Activated T-helper 17 cell treated with anti-CD3 and anti-CD28 coated beads, Interleukin-2, amount 50 U/mL, for 72 hours (primary cell): ENCODE measurements at places on chromosomes 5 and 9.

GRCh38 chr9:95266649-95267048 lies 50.9 kb downstream of the FANCC start:
- no peak for ATAC-seq

GRCh38 chr5:167244583-167244982 lies 1046.9 kb upstream of the WWC1 start:
- ATAC-seq = no peak

GRCh38 chr9:137631345-137632229 lies 12.8 kb downstream of the EHMT1 start:
- ATAC-seq = no peak

- ATAC-seq = no peak
Observed at GRCh38 chr9:35294556-35294955, 132.7 kb downstream of the UNC13B start.

- no peak for ATAC-seq
Observed at GRCh38 chr5:100787648-100788047, 115.4 kb downstream of the ST8SIA4 start.

GRCh38 chr5:179278546-179278945 lies 66.7 kb downstream of the ADAMTS2 start:
- ATAC-seq = no peak

GRCh38 chr5:109155625-109156024 lies 254.1 kb downstream of the PJA2 start:
- no peak for ATAC-seq

- no peak for ATAC-seq
Observed at GRCh38 chr9:117392992-117393391, 21.9 kb downstream of the ASTN2 start.

GRCh38 chr9:22838266-22838665 lies 391.6 kb downstream of the DMRTA1 start:
- ATAC-seq = no peak

DNA sequence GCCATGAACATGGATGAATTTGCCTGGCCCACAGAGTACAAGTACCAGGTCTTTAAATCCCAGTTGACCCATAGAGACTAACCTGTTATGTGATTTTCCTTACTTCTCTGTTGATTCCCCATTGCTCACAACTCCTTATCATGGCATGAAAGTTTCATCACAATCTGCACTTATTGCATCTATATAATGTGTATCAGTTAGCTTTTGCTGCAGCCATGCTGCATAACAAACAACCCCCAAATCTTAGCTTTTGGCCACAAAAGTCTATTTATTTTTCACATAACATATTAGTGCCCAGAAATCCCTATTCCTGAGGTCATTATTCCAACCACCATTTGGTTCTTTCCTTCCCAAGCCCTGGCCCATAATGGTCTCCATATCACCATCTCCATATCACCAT lies 3.7 kb downstream of the GGTA1 start:
- ATAC-seq = no peak

DNA sequence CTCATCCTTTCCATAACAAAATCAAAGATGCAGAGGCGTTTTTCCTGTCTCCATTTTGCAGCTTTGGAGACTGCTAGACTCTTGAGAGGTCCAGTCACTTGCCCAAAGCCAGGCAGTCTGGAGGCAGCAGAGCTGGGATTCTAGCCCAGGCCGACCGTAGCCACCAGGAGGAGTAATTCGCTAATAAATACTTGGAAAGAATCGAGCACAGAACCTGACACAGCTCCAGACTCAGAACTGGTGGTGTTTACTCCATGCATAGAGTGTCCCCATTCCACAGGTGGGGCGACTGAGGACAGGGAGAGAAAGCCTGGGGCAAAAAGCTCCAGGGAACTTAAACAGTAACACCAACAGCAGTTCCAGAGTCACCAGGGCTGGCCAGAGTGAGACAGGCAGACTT lies 10.7 kb upstream of the CERCAM start:
- ATAC-seq = no peak

- ATAC-seq = no peak
Observed at GRCh38 chr9:114410910-114411309, 23.1 kb upstream of the AKNA start.

DNA sequence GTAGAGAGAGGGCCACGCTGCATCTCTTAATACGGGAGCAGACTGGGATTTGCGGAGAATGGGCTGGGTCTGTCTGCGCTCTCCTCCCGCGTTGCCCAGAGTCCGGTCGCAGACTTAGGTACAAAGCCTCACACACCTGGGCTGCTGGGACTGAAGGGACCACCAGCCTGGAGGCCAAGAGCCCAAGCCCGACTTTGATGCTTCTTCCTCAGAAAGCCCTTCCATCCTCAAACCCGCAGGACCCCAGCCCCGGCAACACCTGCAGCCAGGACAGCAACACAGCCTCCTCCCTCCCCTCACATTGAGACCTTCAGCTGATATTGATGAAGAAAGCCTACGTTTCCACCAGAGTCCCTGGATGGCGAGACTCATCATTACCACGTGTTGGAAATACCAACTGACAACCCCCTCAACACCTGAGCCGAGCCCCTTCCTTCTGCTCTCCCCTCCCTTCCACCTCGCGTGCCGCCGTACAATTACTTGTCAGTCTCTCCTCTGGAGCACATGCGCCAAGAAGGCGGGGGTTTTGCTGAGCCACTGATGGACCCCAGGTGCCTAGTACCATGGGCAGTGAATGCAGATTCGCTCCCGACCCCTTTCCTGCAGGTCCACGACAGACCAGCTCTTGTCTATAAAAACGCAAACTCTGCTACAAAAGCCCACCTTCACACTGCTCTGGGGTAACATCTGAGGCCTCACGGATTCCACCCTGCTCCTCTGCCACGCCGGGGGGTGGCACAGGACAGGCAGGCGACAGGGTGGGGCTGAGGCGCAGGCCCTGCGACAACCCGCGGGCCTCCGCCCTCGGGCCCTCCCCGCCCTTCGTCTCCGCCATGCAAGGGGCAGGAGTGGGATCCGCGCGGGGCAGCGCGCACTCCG lies 841 bp downstream of the ASB6 start:
- ATAC-seq = no peak

DNA sequence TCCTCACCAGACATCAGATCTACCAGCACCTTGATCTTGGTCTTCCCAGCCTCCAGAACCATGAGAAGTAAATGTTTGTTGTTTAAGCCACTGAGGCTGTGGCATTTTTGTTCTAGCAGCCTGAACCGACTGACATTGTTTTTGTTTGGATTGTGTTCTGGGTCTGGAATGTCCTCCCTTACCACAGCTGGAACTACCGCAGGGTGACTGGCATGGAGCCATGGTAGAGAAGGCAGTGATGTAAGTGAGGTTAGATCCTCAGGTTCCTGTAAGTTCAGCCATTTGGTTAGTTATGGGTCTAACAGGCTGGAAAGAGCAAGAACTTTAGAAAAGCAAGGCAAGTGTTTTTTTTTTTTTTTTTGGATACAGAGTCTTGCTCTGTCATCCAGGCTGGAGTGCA lies 209.3 kb downstream of the DAB2IP start:
- no peak for ATAC-seq

DNA sequence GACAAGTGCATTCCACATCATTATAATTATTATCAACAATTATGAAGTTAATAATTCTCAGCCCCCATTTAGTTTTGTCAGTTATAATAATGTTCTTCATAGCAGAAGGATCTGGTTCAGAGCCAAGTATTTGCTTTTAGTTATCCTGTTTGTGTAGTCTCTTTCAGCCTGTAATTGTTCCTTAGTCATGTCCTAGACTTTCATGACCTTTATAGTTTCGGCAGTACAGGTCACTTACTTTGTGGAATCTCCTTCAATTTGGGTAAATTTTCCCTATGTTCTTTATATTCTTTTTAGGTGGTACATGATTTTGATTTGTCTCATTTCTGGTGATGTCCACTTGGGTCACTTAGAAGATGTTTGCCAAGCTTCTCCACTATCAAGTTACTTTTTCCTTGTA lies 34.3 kb downstream of the UBE2R2 start:
- no peak for ATAC-seq

DNA sequence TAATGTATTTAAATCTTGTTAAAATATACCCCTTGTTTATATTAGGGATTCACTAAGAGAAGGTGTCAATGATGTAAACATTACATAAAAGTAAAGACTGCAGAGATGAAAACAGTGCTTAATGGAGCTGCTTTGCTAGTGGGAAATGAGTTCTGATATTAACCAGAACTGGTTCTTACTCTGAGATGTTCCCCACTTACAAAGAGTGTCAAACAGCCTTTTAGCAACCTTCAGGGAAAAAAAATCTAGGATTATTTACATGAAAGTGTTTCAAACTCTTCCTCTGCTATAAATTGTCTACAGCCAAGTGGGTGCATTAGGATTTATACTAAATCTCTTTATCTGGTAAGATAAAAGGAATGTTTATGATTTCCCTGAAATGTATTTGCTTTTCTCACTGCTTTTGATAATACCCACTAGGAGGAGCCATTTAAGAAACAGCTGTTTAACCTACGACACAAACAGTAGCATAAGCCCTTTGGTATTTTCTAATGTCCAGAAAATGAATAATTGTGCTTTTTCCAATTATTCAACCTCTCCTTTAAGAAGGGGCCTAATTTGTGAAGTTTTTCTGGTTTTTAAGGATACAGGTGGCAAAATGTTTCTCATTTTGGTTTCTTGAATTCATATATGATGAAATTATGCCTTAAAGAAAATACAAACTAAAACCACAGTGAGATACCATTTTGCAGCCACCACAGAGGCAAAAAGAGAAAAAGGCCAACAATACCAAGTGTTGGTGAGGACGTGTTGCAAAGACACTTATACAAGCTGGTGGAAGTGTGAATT lies 186.3 kb downstream of the TLE4 start:
- ATAC-seq = no peak

- ATAC-seq = no peak
Observed at GRCh38 chr5:179618923-179619554, 4.4 kb downstream of the HNRNPH1 start.

GRCh38 chr9:70580606-70581195 lies 166.2 kb upstream of the KLF9 start:
- ATAC-seq = no peak

GRCh38 chr5:158876263-158876942 lies 223.3 kb downstream of the EBF1 start:
- no peak for ATAC-seq

- no peak for ATAC-seq
Observed at GRCh38 chr9:106875529-106875928, 12.6 kb downstream of the ZNF462 start.

DNA sequence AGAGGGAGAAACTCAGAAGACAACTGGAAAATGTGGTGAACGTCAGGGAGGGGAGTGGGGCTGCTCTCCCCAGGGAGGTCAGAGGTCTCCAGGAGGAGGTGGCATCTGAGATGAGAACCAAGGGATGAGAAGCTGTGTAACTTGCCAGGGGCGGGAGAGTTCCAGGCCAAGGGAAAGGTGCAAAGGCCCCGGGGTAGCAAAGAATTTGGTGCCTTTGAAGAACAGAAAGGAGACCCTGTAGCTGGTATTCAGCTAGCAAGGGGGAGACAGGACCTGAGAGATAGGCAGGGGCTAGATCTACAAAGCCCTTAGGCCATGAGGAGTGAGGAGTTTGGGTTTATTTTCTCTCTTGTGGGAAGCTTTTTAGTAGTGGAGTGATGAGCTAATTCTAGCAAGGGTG lies 3.3 kb downstream of the DNM1 start:
- ATAC-seq = no peak

DNA sequence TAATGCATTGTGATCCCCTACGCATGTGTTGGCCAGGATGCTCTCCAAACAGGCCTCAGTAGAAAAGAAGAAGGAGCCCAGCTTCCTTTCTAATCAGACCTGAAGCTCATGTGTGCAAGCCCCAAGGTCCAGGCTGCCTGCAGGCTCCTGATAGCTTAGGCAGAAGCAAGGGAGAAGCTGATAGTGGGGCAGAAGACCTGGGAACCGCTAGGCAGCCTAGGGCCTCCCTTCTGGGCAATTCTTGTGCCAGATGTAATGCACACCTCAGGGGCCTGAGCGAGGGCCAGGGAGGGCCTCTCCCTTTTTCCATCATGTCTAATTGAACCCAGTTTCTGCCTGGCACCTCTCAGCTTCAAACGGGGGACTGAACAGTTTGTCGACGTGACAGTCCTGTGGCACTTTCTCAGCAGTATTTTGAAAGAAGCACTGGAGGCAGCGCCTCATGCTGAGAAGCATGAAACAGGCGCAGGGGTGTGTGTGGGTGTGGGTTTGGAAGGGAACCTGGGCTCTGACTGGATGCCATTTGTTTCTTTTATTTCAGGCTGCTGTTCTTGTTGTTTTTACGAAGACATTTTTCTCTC lies 212.8 kb downstream of the PIK3R1 start:
- ATAC-seq = no peak

- ATAC-seq = peak; percentile 91
Observed at GRCh38 chr9:5510360-5510931, at the start of gene PDCD1LG2. Gene PDCD1LG2 (plus strand): TSS chr9:5510531. CDS start chr9:5522547, 12,016 bp downstream.

- peak; percentile 16 for ATAC-seq
Observed at GRCh38 chr5:473551-474192, 30.7 kb downstream of the EXOC3 start.

DNA sequence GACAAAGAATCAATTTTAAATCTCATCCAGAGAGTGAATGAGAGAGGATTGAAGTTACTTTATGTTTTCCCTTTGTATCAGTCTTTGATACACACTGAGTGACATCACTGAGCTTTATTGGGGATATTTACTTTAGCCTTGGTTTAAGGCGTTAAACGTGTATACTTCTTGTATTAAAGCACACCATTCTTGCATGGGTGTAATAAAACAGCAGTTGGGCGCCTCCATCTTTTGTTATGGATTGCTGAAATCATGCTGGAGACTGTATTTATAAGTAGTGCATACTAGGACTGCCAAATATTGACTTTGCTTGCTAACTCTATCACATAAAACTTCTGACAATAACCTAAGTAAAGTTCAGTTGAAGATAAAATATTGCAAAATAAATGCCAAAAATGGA lies 1755.8 kb upstream of the WWC1 start:
- no peak for ATAC-seq

DNA sequence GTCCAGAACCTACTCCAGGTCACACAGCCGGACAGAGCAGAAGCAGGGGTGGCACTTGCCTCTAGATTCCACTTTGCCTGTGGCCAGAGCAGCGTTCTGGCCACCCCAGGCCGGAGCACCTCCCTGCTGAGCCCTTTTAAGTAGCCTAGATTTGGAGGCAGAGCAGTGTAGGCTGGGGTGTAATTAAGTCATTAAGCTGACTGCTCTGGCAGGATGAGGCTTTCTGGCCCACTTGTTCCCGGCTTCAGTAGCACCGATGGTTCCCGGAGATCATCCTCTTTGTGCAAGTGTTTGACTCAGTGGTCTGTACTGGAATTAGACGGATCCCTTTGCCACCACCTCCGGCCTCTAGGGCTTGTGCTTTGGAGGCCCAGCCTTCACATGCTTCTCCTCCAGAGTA lies 281.9 kb upstream of the ANKRD55 start:
- ATAC-seq = no peak

DNA sequence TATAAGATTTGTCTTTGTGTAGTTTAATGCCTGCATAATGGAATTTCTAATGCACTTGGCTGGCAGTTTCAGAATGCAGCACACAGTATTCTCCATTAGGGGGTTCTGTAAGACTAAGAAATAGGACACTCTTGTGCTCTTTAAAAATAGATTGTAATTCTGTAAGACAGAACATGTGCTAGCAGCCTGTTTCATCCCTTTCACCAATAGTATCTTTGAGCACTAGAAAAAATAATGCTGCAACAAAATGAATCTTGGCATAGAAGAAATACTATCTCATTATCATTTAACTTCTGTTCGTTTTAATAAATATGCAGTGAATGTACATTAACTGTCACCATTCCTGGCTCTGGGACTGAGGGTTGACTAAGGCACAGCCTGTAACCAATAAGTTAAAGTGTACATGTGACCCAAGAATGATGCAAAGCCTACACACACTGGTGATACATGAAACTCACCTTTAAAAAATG lies 23.8 kb upstream of the ZNF622 start:
- no peak for ATAC-seq
